ENCODE measurements at places on chromosomes 1 and 21. TPM values are rescaled to one million over a fixed set of nuclear protein-coding genes. Genes with fewer than 3 reads are reported as not detected.

DNA sequence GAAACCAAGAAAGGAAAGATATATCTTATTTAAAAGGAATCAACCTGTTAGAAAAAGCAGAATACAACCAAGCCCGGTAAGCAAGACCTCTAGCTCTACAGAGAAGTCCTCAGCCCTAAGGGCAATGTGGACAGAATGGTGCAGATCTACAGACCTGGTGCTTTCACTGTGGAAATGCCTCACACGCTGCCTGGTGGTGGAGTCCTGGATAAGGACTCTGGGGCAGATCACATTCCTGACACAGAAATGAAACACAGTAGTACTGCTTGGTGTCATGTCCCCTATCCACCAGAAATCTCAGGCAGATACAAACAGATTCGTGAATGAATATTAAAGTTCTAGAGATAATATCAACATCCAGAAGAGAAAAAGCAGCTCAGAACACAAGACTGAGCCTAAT, 6.8 kb downstream of the CNN3 start:
- no peak for DNase-seq

Gene ZBTB40
- polyA plus RNA-seq: 4.9 TPM

Gene DCDC2B
- polyA plus RNA-seq: not detected

DNA sequence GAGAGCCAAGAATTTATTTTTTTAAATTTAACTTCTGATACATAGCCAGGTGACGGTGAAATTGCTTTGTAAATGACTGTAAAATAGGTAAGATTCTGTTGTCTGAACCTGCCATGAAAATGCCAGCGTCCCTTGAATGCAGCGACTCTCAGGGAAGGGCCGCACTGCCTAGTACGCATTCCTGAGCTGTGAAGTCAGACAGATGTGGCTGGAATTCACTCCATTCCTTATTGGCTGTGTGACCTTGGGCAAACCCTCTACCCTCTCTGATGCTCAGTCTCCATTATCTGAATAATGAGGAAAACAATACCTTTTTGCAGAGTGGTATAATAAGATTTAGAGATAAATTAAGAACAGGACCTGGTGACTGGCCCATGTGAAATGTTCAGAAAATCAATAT, 167.1 kb upstream of the DAB1 start:
- DNase-seq: peak; percentile 75

- no peak for DNase-seq
These were observed 185.4 kb downstream of the LMO4 start for GRCh38 chr1:87513966-87514660.

DNA sequence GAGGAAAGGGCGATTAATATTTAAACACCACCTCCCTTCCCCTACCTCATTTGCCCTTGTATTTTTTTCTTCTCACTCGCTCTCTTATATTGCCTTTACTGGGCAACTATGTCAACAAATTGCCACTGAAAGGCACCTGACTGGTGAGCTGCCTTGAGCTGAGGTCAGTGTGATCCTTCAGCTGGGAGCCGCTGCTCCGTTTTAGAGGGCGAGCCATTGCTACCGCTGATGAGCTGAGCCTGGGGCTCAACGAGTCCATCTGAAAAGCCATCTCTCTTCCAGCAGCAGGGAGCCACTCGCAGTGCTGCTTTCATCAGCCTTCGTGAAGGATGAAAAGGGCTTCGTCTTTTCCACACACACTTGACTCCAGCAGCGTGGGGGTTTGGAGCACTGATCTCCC, 108.0 kb upstream of the KIF26B start:
- no peak for DNase-seq

DNA sequence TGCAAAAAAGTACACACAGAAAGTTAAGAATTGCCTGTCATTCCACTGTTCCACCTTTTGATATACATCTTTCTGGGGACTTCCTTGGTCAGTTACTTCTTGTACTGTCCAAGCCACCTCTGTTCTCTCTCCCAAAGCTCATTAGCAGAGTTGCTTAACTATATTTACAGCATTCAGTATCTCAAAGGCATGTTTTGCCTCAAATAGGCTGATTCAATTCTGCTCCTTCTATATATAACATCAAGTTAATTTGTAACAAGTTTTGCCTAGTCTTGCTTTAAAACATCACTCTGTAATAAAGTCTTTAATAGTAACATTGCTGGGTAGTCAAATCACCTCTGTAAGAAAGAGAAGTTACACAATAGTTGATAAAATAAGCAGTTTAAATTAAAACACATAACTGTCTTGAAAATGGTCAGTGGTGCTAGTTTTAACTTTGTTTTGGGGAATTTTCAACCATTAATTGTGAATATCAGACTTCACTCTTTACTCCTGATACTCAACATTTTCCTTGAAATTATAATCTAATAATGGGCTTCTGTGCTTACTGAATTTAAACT, 35.7 kb downstream of the EDARADD start:
- no peak for DNase-seq

DNA sequence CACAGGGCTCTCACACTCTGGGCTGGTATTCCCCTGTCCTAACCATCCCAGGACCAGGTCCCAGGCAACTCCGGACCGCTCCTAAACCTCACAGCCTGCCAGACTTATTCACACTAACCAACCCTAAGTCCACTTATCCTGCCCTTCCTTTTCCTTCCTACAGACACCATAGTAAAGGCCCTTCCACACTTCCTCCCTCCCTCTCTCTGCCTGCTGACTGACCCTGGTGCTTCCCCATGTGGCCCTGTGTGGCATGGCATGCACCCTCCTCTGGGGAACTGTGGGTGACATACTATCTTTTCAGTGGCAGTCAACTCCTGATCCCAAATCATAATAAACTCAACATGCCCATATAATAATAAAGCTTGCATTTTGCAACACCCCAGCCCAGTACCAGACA, 155.1 kb upstream of the DNAH14 start:
- DNase-seq: no peak

DNA sequence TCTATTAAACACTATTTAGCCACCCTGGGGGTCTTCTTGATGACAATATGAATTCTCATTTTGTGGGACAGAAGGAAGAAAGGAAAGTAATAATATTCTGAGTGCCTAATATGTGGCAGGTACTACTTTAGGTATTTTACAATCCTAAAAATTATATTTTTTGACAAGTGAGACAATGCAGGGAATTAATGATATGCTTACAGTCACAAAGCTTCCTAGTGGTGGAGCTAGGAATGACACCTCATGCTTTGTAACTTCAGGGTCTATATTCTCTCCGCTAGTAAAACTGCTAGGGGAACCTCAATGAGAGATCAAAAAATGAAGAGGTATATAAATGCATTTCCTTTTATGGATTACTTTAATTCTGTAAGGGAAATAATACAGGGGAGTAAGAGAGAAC, 44.3 kb downstream of the TPR start:
- DNase-seq: no peak

- no peak for DNase-seq
These were observed at the start of gene KDM5B for GRCh38 chr1:202807926-202808757. Gene KDM5B (minus strand): TSS chr1:202808421. CDS start chr1:202808305, 116 bp downstream.

DNA sequence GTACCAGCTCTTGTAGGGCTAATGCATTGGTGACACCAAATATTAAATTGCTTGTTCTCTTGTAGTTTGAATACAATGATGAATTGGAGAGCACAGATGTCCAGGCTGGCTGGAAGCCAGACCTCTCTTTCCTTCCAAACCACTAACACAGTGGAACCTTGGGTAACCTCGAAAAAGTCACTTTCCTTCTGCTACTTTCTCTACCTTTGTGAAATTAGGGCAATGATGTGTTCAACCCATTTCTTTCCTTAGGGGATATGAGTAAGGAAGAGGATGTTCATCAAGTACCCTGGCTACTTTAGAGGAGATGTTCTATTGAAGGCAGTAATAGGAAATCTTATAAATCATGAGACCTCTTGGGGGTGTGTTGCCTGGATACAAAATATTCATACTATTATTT, 55.7 kb downstream of the XCL2 start:
- no peak for DNase-seq

Gene PLPP3
- polyA plus RNA-seq: 4.0 TPM

DNA sequence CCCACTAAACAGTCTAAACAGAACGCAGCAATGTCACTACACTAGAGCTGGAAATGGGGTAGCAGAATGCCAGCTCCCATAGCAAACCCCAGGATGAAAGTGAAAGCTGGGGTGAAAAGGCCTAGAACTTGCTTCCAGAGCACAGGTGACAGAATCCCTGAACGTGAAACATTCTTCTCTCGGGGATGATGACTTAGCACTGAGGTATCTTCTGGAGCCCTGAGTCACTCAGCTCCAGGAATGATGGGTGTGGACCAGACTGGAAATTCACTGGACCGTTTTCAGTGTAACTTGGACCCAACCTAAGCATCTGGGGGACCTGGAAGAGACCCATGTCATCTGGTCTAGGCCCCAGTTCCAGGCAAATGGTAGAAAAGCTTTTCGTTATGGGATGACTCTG, 108.9 kb downstream of the CDC7 start:
- DNase-seq: peak; percentile 74

DNA sequence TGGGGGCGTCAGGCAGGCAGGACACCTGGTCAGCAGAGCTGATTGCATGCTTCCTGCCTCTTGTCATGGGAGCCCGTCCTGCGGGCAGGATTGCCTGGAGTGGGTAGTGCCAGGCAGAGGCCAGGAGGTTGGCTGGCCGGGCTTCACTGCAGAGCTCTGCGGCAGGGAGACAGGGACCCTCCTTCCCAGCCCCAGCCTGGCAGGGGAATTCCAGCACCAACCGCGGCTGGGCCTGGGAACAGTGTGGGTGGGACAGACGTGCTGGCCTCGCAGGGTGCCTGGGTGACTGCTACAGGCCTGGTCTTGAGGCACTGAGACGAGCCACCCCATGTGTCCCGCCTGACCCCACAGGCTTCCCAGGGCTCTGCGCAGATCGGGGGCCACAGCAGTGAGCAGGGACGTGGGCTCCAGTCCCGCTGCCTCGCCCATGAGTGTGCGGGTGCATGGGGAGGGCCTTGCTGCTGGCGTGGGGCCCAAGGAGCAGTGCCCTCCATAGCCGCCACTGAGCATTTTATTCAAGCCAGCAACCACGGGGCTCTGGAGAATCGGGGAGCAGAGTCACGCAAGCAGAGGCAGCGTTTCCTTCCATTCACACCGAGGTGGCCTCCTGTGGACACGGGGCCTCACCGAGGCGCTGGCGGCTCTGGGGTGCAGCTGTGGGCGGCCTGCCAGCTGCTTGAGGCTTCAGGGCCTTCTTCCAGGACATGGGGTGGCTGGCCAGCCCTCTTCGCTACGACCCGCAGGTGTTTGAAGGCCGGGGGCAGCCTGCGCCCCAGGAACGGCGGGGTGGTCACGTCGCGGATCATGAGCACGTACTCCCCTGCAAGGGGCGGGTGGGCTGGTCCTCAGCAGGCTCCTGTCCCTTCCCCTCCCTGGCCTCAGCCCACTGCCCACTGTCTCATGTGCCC, 70.3 kb downstream of the MORN1 start:
- DNase-seq: no peak

GRCh38 chr1:42825036-42825851, 8.0 kb upstream of the SVBP start:
- DNase-seq: no peak

DNA sequence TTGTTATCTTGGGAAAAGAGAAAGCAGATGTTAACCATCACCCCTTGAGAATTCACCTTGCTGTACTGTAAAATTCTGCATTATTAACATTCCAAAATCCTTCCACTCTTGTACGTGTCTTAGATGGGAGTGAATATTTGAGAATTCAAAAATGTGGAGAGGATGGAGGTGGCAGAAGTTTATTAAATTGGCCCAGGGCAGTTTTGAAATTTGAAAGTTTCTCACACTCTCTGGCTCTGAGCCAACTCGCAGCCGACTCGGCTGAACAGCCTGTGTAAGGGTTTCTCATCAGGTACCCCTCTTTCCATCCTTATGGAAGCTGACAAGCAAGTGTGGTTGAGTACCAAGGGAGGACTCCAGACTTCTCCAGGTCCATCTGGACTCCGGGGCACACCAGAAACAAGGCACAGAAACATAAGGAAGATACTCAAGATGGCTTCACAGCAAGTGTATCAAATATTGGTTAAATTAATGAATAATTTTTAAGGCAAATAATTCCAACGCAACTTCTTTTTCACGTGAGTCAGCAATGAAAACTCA, 45.1 kb downstream of the RRAGC start:
- no peak for DNase-seq

GRCh38 chr1:109249654-109250401, 489 bp downstream of the CELSR2 start:
- DNase-seq: no peak

DNA sequence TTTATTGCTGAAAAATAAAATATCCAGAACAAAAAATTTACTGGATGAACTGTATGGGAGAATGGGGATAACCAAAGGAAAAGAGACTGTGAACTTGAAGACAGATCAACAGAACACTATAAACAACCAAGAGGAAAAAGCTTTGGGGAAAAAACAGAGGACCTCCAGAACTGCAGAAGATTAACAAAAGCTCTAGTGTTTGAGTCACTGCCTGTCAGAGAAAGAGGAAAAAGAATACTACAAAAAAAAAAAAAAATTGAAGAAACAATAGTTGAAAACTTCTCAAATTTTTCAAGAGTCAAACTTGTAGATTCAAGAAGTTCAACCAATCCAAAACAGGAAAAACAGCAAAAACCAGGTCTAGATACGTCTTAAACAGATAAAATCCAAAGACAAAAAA, 44.3 kb downstream of the ARHGAP29 start:
- no peak for DNase-seq

Gene OR2L2
- polyA plus RNA-seq: 0.03 TPM

Gene ERG
- 0.09 TPM for polyA plus RNA-seq

- DNase-seq: peak; percentile 64
These were observed 16.4 kb upstream of the TARBP1 start for GRCh38 chr1:234495231-234495990.

- no peak for DNase-seq
These were observed 57.6 kb downstream of the SIM2 start for GRCh38 chr21:36756527-36756926.

Measured in keratinocyte (primary cell).